ENCODE measurements at places on chromosomes 1 and 21.

DNA sequence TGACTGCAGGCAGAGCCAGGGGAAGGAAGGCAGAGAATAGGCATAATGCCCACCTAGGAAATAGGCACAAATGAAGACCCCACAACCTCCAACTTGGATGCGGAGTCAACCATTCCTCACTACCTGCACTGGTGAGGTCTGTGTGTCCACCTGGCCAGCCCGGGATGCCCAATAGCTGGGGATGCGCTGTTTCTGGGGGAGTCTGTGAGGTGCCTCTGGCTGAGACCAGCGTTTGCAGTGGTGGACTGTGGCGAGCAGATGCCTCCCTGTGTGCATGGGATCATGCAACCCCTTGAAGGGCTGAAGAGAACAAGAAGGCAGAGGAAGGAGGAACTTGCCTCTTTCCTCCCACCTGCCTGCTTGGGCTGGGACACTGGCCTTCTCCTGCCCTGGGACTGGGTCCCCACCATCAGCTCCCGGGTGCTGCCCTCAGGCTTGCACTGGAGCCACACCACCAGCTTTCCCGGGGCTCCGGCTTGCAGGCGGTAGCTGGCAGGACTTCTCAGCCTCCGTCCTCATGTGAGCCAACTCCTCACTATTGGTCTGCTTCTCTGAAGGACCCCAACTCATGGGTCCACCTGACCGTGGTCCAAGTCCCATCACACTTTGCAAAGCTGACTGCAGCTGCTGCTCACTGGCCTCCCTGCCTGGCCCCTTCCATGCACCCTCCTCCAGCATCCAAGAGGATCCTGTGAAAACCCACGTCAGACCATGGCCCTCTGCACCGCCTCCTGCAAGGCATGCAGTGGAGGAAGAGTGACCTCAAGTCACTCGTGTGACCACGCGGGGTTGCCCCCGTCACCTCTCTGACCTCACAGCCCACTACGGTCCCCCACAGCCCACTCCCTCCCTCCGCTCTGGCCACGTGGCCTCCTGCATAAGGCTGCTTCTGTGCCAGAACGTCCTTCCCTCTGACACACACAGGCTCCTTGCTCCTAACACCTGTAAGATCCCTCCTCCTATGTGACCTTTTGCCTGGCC is 2.7 kb upstream of the PDE9A start:
- no peak for DNase-seq

GRCh38 chr1:47555306-47555705 is 117.5 kb downstream of the FOXD2 start:
- no peak for DNase-seq

DNA sequence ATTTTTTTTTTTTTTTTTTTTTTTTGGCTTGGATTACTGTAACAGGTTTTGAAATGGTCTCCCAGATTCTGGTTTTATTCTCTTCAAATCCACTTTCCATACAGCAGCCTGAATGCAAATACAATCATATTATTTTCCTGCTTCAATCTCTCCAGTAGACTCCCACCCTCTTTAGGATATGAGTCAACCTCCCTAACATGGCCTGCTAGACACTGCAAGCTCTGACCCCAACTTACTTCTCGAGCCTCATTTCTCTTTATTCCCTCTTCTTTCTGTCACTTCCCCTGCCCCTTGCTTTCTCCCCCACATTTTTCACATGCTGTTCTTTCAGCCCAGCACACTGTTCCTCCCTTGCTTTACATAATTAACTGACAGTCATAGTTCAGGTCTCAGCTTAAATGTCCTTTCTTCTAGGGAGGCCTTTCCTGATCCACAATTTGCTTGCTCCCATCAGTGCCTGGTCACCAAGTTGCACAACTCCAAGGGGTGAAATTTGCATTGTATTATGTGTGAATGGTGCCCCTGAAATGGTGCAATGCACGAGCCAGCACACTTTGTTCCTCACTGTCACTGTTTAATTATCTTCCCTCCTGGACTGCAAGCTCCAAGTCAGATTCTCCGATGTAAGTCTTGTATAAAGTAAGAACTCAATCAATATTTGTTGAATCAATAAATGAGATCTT is 22.1 kb upstream of the IL19 start:
- DNase-seq: no peak

DNA sequence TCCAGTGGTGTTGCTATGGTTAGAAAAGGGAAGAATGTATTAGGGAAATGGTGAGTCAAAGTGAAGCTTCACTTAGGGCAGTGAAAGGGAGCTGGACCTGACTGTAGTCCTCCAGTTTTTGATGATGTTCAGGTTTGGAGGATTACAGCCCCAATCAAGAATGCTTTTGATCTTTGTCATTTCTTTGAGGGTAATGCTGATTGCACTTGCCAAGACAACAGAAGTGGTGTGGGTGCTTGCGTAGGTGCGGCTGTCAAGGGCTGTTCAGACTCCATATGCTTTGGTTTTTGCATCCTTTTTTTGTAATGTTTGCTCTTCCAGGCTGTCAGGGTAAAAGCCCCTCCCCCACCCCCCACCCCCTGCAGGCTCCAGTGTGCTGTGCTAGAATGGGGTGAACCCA is 38.9 kb downstream of the HHAT start:
- no peak for DNase-seq

DNA sequence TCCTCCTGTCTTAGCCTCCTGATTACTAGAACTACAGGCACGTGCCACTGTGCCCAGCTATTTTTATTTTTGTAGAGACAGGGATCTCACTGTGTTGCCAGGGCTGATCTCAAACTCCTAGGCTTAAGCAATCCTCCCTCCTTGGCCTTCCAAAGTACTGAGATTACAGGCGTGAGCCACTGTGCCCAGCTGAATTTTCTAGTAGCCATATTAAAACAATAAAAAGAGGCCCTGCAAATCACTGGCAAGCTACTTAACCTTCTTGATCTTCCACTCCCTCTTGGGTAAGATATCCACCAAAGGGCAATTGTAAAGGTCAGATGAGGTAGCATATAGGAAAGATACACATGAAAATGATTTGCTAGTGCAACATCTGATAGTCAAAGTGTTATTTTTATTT is 65.6 kb upstream of the SRSF10 start:
- peak; percentile 42 for DNase-seq

- DNase-seq: peak; percentile 87
These were observed at the start of gene SLC2A5 for GRCh38 chr1:9069326-9070100. Gene SLC2A5 (minus strand): TSS chr1:9069635. CDS start chr1:9069536, 99 bp downstream.

DNA sequence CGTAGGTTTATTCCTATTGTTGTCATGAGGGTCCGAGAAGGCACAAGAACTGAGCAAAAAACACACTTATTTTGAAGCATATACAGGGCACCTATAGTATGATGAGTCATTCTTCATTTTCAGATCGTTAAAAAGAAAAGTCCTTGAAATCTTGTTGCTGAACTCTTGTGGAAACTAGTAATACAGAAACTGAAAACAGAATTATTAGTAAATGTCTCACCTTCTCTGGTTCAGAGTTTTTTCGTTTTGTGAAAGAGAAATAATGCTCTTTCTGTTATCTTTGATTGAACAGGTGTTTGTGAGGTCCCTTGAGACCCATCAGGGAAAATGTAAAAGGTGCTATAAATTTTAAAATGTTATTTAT is 102.0 kb upstream of the COA6 start:
- no peak for DNase-seq

- no peak for DNase-seq
These were observed 354.1 kb upstream of the LRRC7 start for GRCh38 chr1:69213644-69214043.

DNA sequence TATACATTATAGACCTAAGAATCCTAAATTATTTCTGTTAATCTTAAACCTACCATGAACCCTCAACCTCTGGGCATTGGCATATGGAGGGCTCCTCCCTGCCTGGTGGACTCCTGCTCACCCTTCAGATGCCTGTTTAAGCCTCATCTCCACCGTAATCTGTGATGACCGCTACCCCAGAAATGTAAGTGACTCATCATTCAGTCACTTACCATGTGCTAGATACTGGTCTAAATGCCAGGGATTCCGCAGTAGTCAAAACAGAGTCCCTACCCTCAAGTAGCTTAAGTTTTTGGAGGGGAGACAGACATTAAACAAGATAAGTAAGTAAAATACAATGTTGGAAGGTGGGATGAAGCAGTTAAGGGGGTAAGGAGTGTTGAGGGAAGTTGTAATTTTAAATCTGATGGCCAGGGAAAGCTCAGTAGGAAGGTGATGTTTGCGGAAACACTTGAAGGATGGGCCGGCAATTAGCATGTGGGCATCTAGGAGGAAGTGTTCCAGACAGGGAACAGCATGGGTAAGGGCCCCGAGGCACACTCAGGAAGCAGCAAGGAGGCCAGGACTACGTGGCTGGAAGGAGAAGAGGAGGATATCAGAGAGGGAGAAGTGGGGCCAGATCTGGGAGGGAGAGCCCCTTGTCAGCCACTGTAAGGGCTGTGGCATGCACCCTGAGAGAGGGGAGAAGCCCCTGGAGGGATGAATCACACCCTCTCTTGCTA is 141.7 kb upstream of the HOOK1 start:
- no peak for DNase-seq

DNA sequence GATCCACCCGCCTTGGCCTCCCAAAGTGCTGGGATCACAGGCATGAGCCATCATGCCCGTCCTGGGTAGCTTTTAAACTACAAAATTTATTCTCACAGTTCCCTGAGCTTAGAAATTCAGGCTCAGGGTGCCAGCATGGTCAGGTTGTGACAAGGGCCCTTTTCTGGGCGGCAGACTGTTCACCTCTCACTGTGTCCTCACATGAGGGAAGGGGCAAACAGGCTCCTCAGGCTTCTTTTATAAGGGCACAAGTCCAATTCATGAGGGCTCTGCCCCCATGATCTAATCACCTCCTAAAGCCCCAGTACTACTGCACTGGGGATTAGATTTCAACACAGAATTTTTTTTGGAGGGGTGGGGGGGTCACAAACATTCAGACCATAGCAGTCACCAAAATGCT is 36.8 kb downstream of the GNG4 start:
- no peak for DNase-seq

GRCh38 chr1:31523769-31524168 is 52.5 kb upstream of the TINAGL1 start:
- DNase-seq: no peak

- no peak for DNase-seq
These were observed 89.9 kb upstream of the DSCAM start for GRCh38 chr21:40936771-40937261.

- DNase-seq: peak; percentile 88
These were observed 20.8 kb upstream of the LAPTM5 start for GRCh38 chr1:30778154-30778978.

GRCh38 chr1:201144701-201145100 is 9.6 kb downstream of the TMEM9 start:
- peak; percentile 28 for DNase-seq

DNA sequence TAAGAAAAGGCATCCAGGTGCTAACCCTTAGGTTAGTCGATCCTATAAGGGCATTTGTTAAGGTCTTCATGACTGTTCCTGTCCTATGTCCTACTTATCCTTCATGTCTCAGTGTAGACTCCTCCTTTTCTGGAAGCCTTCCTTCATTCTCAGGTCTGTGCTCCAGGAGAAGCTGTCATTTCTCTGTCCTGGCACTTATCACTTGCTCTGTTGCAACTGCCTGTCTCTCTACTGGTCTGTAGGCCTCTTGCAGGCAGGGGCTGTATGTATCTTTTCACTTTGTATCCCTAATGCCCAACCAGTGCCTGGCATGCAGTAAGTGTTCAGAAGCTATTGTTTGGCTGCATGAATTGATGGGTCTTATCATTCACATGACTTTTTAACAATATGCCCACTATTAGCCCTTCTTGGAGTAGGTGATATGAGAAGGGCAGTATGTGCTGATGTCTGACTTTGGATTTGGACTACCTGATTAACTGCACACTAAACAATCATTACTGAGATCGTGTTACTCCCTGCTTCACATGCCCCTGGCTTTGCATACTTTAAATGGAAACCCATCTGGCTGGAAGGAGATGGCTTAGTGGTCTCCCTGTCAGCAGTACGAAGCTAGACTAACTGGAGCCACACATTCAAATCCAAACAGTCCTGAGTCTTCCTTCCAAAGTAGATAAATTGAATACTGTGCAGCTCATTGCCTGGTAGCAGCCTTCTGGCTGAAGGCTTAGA is 88.8 kb downstream of the RGL1 start:
- DNase-seq: peak; percentile 87

GRCh38 chr1:226542623-226543103 is 5.9 kb upstream of the STUM start:
- no peak for DNase-seq

- no peak for DNase-seq
These were observed 1058.0 kb upstream of the ADGRL4 start for GRCh38 chr1:80064524-80064923.

DNA sequence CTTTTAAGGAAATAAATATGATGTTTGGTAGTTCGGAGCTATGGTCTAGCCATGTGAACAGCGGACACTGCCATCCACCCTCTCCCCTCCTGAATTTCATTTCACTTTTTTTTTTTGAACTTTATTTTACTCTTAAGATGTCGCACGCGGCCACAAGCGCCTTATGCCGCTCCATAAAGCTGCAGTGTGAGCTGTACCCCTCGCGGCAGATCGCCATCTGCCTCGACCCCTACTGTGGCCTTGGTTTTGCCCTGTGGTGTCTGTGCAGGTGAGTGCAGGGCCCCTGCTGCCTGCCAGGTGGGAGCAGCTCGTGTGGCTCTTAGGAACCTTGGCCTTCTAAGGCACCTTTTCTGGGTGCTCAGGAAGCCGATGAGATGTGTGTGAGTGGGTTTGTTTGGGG is 48.1 kb downstream of the S100B start:
- DNase-seq: no peak

Measured in NCI-H82 (cell line).